ENCODE measurements at places on chromosomes 16 and 17.

- DNase-seq, result no peak
These were observed 90.6 kb downstream of the TUBD1 start for GRCh38 chr17:59802160-59802559.

- peak; percentile 91 for DNase-seq
These were observed 17.8 kb downstream of the SERPINF1 start for GRCh38 chr17:1779571-1780131.

- DNase-seq, result no peak
These were observed 70.7 kb downstream of the RPTOR start for GRCh38 chr17:80615376-80615775.

- DNase-seq, result no peak
These were observed 49.5 kb upstream of the MEAK7 start for GRCh38 chr16:84553873-84554399.

DNA sequence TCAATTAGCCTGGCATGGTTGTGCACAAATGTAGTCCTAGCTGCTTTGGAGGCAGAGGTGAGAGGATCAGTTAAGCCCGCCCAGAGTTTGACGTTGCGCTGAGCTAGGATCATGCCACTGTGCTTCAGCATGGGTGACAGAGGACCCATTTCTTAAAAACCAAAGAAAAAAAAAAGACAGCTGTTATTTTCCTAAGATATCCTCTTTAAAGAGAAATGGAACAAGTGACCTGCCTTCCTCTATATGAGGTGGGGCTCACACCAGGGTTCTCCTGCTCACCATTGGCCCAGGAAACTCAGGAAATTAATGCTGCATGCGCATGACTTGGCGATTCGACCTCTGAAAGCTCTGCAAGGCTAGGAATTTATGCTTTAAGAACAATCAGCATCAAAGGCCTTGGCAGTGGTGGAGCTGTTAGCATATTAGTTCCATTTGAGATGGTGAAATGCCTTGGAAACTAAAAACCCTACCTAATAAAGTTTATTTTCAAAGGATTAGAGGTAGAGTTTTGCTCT lies 108.3 kb downstream of the RBFOX1 start:
- no peak for DNase-seq

- no peak for DNase-seq
These were observed 3.0 kb downstream of the NTAN1 start for GRCh38 chr16:15052747-15053476.

GRCh38 chr17:27354491-27355081 lies 60.7 kb downstream of the WSB1 start:
- no peak for DNase-seq

DNA sequence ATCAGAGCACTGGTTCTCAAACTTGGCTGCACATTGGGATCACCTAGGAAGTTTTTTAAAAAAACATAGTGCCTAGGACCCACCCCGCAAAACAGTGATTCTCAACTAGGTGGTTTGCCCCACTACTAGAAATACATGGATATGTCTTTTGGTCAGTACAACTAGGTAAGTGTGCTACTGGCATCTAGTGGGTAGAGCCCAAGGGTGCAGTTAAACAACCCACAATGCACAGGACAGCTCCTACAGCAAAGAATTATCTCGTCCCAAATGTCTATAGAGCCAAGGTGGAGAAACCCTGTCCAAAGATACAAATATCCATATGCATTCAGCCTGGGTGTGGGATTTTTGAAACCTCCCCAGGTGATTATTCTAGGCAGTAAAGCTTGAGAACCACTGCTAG lies 11.8 kb upstream of the ZNF19 start:
- no peak for DNase-seq

- peak; percentile 48 for DNase-seq
These were observed 24.1 kb upstream of the ADORA2B start for GRCh38 chr17:15920758-15921239.

DNA sequence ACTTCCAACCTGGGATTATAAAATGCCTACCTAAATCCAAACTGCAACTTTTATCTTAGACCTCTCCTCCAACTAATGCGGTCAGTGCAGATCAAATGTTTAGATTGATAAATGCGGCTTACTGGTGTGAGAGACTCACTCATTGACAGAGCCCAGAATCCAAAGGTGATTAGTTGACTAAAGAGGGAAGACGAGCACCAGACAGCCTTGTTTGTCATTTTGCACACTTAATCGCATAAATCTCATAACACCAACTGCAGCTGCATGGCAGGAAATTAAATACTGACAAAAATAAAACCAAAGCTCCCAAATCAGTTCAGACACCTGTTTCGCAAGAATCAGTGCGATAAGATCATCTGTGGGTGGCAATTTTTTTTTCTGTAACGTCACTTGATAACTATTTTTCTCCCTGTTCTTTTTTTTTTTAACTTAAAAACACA lies 35.9 kb downstream of the NACA2 start:
- no peak for DNase-seq

DNA sequence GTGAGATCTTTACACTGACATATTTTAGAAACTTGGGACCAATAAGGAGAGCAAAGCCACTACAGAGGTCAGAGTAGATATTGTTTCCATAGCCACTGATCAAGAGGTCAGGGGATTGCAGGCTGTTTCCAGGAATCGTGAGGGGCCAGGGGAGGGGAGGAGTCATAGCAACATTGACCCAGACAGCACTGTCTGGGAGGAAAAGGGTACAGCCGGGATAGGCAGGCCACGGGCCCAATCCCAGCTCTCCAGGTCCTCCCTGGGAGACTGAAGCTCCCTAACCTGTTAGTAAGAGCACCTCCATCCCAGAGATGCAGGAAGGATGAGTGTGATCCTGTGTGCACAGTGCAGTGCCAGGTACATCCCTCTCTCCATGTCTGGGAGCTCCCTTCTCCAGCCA lies 48.5 kb upstream of the TMEM132E start:
- no peak for DNase-seq

DNA sequence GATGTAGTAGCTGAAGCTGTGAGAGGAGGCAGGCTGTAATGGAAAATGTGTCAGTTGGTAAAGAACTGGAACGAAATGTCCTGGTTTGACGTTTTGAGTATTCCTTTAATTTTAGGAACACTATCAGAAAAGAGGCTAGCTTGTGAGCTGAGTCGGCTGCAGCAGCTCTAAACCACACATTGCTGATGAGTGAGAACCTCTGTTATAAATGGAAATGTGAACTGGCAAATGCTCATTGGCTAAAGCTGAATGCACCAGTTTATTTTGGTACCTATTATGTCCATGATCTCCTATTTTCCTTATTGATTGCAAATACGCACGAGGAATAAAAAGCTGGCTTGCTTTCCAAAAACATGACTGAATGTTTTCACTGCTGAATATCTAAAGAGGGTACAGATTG lies 11.0 kb upstream of the WIPI1 start:
- no peak for DNase-seq
